Suprapubic skin (tissue), 4 donors: ENCODE measurements at places on chromosomes 5 and 9. TPM values are rescaled to one million over a fixed set of nuclear protein-coding genes. Genes with fewer than 3 reads are reported as not detected.

DNA sequence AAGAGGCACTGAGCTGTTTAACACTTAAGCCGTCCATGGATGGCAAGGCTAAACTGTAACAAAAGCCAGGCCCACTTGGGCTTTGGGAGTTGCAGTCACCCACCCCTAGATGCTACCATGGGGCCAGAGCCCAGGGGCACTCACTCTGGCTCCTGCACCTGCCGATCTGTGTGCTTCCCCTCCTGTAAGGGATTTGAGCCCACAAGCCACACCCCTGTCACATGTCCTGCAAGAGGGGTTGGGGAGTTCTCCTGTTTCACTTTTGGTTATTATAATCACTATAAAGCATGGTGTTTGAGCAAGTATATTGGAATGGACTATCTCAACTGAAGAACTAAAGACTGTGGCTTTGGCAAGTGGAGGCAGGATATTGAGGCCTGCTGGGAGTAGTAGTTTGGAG, 14.0 kb upstream of the GPR151 start:
- no peak for DNase-seq
- H3K4me3 ChIP-seq: no peak overlapping the region
- H3K27me3 ChIP-seq: no peaks in the 10 kb centered on the region
- no peaks in the 10 kb centered on the region for H3K4me1 ChIP-seq

- no peaks in the 10 kb centered on the region for H3K27me3 ChIP-seq
- no peak for DNase-seq
- H3K27ac ChIP-seq: peak overlapping the region; percentile 66
Measured at GRCh38 chr9:6014670-6015270, 654 bp downstream of the RANBP6 start.

GRCh38 chr9:16585591-16585990, 284.9 kb downstream of the BNC2 start:
- peak overlapping the region; percentile 17 for H3K4me3 ChIP-seq
- H3K36me3 ChIP-seq: no peaks in the 10 kb centered on the region
- DNase-seq: no peak
- H3K27me3 ChIP-seq: no peaks in the 10 kb centered on the region
- no peak overlapping the region for H3K27ac ChIP-seq
- no peaks in the 10 kb centered on the region for H3K4me1 ChIP-seq

GRCh38 chr9:77534376-77535057, 113.6 kb downstream of the GNA14 start:
- no peaks in the 10 kb centered on the region for H3K4me1 ChIP-seq
- no peak overlapping the region for H3K4me3 ChIP-seq
- no peaks in the 10 kb centered on the region for H3K27me3 ChIP-seq
- no peak for DNase-seq
- no peaks in the 10 kb centered on the region for H3K36me3 ChIP-seq
- no peak overlapping the region for H3K27ac ChIP-seq

DNA sequence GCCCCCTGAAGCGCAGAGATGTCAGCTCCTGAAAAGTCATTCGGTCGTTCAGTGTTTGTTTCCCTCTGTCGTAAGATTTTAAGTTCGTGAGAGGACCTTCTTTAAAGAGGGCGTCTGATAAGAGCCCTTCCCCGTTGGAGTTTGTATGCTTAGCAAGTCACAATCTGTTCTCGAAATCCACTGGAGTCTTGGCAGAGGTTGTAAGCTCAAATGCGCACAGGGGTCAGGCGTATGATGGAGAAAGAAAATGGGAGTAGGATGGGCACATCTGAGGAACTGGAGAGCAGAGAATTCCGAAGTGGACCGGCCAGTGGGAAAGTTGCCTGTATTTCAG, 710 bp downstream of the HSD17B4 start:
- H3K27ac ChIP-seq: peak overlapping the region; percentile 84
- H3K27me3 ChIP-seq: no peaks in the 10 kb centered on the region
- no peak for DNase-seq
- H3K36me3 ChIP-seq: peaks cover 12% of the 10 kb centered on the region

- H3K27ac ChIP-seq: no peak overlapping the region
- H3K36me3 ChIP-seq: no peaks in the 10 kb centered on the region
- DNase-seq: no peak
- H3K27me3 ChIP-seq: no peaks in the 10 kb centered on the region
- H3K4me3 ChIP-seq: no peak overlapping the region
- peaks cover 21% of the 10 kb centered on the region for H3K4me1 ChIP-seq
Measured at GRCh38 chr9:113508111-113508749, 44.7 kb downstream of the RGS3 start.

DNA sequence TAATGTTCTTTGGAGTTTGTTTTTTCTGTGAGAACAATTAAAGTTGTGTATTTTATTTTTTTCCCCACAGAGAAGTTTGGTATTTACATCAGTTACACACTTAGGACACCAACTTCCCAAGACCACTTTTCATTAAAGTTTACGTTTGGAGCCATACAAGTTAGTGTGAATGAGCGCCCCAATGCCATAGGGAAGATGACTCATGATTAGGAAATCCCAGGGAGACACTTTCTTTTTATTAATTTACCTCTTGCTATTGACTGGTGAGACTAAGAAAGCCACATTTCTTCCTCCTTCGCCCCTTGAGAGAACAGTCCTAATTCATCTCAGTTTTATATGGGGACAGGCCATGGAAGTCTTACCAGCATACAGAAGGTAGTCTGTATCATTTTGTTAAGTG, 57.1 kb downstream of the EDIL3 start:
- no peak overlapping the region for H3K4me3 ChIP-seq
- H3K36me3 ChIP-seq: no peaks in the 10 kb centered on the region
- DNase-seq: no peak
- H3K27ac ChIP-seq: no peak overlapping the region

- H3K36me3 ChIP-seq: no peaks in the 10 kb centered on the region
- H3K27me3 ChIP-seq: peaks cover 25% of the 10 kb centered on the region
- DNase-seq: no peak
- no peak overlapping the region for H3K4me3 ChIP-seq
Measured at GRCh38 chr5:83467371-83468035, 4.0 kb upstream of the VCAN start.

DNA sequence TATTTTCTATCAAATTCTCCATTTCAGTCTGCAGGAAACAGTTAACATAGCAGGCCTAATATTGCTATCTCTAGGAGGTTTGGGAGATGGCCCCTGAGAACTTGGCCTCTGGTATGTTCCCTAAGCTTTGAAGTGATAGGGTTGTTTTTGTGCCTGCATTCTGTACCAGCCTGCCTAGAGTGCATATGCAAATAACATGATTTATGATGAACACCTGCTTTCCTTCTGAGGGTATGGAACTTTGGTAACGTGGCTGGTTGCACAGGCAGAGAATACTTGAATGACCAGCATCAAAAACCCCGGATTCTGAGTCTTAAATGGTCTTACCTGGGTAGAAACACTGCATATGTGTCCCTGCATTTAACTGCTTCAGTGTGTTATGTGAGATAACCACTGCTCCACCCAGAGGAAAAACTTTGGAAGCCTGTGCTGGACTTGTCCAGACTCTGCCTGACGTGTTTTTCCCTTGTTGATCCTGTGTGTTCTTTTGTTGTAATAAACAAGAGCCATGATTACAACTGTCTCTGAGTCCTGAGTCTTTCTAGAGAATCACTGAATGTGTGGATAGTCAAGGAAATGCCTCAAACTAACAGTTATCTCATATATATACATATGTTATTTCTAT, 111.3 kb upstream of the ABCA1 start:
- H3K27ac ChIP-seq: no peak overlapping the region
- DNase-seq: no peak
- H3K4me3 ChIP-seq: no peak overlapping the region
- no peaks in the 10 kb centered on the region for H3K36me3 ChIP-seq
- H3K4me1 ChIP-seq: no peaks in the 10 kb centered on the region

DNA sequence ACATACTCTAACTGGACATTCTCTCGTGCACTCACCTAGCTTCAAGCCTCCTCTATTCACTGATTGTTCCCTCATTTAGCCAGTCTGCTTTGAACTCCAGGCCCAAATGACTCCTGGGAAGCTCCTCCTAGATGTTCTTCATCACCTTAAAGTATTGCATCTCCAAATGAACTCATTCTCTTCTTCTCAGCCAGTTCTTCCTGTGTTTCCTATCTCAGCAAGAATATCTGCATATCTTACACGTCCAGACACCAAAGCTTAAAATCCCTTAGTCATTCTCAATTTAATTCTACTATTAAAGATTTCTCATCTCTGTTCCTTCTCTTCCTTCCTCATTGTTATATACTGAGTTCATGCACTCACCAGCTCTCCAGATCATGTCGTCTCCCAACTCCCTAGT, 118.6 kb upstream of the DAB2 start:
- H3K4me1 ChIP-seq: no peaks in the 10 kb centered on the region
- no peak overlapping the region for H3K27ac ChIP-seq
- H3K4me3 ChIP-seq: no peak overlapping the region
- H3K36me3 ChIP-seq: no peaks in the 10 kb centered on the region

DNA sequence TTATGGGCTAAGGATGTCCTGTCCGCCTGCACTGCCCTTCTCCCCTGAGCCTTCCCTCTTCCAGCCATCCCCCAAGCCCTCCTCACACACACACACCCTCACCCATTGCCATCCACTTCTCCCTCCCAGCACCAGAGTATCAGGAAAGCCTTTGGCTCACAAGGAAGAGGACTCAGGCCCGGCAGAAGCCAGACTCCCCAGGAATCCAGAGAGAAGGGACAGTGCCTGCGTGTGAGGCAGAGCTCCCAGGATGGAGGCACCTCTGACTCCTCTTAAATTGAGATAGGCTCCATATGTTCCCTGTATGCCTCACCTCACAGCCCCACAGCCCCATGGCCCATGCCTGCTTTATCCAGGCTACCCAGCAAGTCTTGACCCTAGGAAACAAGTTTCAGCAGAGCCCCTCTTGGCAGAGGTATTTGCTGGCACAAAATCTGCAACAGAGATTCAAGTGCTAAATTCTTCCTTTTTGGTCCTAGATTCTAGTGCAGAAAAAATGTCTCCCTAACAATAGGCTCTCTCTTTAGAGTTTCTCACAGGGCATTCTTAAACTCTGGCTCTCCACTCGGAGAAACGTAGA, 761 bp downstream of the IL17B start:
- no peak overlapping the region for H3K4me3 ChIP-seq
- H3K4me1 ChIP-seq: peaks cover 7% of the 10 kb centered on the region
- no peaks in the 10 kb centered on the region for H3K36me3 ChIP-seq
- DNase-seq: no peak
- no peak overlapping the region for H3K27ac ChIP-seq

Gene NR2F1-AS1
- 0.76 TPM for total RNA-seq

Gene CATSPER3
- total RNA-seq: not detected

Gene COL5A1
- 15.7 TPM for total RNA-seq

DNA sequence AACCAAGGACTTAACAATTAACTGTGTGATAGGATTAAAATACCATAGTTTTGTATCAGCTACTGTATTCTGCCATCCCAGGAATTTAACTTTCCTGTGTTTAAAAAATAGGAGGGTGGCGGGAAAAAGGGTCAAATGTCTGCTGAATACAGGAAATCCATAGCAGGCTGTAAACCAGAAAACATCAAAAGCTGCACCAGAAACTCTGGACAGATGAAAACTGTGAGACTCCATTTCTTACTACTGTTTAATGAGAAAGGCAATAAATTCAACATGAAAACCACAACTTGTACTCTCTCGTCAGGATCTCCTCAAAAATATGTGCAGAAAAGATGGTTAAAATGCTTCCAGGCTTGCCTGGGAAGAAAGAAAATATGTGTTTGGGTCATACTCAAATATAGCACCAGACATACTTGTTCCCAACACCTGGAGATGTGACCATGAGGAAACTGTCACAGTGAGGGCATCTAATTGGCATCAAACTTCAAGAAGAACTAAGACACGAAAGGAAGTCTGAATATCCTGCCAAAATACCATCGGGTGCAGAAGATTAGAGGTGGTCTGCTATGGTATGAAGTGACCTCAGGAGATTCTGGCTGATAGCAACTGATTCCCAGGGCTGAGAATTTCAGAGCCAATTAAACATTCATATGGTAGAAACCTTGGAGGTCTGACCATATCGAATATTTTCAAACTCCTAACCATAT, 164.7 kb upstream of the TARS1 start:
- peaks cover 5% of the 10 kb centered on the region for H3K4me1 ChIP-seq
- H3K36me3 ChIP-seq: no peaks in the 10 kb centered on the region
- no peaks in the 10 kb centered on the region for H3K27me3 ChIP-seq
- no peak overlapping the region for H3K27ac ChIP-seq
- no peak overlapping the region for H3K4me3 ChIP-seq
- no peak for DNase-seq

DNA sequence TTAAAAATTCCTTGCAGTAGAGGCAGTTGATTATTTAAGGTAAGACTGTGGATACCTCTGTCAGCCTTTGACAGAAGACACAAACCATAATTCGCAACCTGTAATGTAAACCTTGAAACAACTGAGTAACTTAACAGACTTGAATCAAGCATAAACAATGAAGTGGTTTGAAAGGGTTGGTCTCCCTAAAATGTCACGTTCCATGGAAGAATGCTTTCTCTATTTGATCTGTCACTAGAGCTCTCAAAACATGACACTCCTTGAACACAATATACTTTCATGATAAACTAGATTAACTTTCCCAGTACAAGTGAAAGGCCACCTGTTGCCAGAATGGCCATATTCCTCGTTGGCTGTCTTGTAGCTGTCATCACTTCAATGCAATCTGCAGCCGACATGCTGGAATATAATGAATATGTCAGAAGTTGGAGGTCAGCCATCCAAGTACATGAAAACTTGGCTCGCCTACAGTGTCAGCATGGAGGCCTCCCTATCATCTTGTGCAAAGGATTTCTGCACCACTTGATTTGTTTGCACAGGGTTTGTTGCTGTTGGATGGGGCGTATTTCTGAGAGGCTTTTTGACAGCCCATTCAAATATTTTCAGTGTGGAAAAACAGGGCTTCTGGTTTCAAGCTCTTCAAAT, 228.0 kb downstream of the TLE4 start:
- H3K36me3 ChIP-seq: no peaks in the 10 kb centered on the region
- DNase-seq: no peak
- H3K27me3 ChIP-seq: no peaks in the 10 kb centered on the region
- H3K27ac ChIP-seq: no peak overlapping the region
- H3K4me1 ChIP-seq: no peaks in the 10 kb centered on the region
- no peak overlapping the region for H3K4me3 ChIP-seq

DNA sequence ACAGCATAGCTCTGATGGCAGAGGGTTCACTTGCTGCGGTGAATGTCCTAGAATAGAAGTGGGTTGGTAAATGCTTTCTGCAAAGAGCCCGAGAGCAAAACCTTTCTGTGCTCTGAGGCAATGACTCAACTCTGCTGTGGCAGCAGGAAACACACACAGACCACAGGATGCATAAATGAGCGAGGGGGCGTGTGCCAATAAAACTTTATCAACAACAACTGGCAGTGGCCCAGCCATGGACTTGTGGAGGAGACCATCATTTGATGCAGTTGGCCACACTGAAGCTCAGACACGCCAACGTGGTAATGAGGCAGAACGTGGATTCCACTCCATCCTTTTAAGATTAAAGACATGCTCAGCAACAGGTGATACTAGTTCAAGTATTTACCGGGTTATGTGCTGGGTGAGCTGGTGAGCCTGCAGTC, 6.8 kb downstream of the MRPL36 start:
- no peaks in the 10 kb centered on the region for H3K27me3 ChIP-seq
- H3K27ac ChIP-seq: no peak overlapping the region
- peak; percentile 34 for DNase-seq
- H3K4me1 ChIP-seq: peaks cover 5% of the 10 kb centered on the region

Gene PTPRD
- 3.3 TPM for total RNA-seq
